ENCODE measurements at places on chromosomes 4 and X.

GRCh38 chr4:92791871-92792440 is 488.2 kb downstream of the GRID2 start:
- DNase-seq: no peak

- no peak for DNase-seq
Observed at GRCh38 chr4:188663369-188663768, 524.1 kb downstream of the TRIML1 start.

- no peak for DNase-seq
Observed at GRCh38 chrX:47360423-47361179, 9.8 kb upstream of the ZNF157 start.

- DNase-seq: no peak
Observed at GRCh38 chr4:128480945-128481344, 193.3 kb upstream of the PGRMC2 start.

DNA sequence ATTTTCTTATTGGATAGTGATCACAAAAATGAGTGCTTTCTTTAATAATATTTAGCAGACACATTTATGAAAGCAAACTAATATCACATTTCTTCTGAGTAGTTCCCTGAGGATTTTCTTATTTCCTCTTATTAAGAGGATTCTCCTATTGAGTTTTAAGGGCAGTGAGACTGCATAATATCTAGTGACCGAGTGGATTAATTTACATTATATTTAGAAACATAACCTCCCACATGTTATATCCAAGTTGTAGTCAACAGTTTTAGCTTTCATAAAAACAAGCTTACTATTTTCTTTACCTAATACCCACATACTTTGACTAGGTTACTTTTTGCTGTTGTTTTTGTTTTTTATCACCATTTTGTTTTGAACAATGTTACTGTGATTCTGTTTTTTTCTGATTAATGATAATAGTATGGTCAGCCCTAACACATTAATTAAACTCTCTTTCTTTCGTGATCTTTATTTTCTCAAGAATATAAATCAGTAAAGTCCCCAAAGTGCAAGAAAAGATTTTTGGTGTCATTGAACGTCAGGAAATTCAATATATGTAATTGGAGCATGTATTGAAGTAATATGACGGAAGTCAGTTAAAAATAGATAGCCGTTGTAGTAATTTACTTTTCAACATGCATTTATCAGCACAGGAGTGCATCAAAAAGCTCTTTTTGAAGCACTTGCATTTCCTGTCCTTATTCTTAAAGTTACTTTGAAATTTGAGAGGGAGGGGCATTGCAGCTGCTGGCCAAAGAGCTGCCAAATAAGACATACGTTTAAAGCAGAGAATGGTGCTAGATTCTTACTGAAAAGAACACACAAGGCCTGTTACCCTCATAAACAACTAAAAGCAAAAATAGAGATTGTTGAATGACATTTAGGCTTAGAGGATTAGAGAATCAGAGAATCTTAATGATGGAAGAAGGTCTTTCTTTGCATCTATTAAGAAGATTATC is 25.2 kb downstream of the DDIT4L start:
- no peak for DNase-seq

- DNase-seq: peak; percentile 41
Observed at GRCh38 chrX:74293343-74293946, 10.5 kb upstream of the ZCCHC13 start.

GRCh38 chr4:41507291-41507947 is 30.5 kb upstream of the LIMCH1 start:
- no peak for DNase-seq

GRCh38 chrX:12988797-12989196 is 13.9 kb downstream of the TMSB4X start:
- no peak for DNase-seq

DNA sequence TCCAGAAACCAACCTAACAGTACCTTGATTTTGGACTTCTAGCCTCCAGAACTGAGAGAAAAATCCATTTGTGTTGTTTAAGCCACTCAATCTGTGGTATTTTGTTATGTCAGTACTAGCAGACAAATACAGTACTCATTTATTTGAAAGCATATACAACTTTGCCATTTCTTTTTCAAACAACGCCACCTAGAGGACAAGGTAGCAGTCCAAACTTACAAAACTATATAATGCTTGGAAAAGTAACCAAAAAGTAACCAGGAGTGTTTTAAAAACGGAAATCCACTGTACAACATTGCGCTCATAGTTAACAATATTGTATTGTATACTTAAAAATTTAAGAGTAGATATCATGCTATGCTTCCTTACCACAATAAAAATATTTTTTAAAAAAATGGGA is 37.0 kb upstream of the FGF13 start:
- no peak for DNase-seq

- DNase-seq: no peak
Observed at GRCh38 chr4:39157520-39157919, 24.8 kb upstream of the WDR19 start.

GRCh38 chrX:73213734-73214425 is 771 bp downstream of the NAP1L2 start:
- DNase-seq: no peak

DNA sequence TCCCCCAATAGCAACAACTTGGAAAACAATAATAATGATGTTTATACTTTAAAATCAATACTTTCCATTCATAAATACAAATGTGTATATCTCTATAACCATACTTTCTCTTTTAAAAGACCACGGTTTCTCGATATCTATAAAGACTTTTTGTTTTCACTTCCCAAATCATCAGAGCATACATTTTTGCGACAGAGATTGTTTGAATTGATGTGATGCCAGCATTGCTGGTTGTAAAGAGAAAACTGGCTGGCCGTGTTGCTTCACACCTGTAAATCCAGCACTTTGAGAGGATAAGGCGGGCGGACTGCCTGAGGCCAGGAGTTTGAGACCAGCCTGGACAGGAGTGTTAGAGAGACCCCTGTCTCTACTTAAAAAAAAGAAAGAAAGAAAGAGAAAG is 77.6 kb upstream of the ZNF518B start:
- DNase-seq: no peak

DNA sequence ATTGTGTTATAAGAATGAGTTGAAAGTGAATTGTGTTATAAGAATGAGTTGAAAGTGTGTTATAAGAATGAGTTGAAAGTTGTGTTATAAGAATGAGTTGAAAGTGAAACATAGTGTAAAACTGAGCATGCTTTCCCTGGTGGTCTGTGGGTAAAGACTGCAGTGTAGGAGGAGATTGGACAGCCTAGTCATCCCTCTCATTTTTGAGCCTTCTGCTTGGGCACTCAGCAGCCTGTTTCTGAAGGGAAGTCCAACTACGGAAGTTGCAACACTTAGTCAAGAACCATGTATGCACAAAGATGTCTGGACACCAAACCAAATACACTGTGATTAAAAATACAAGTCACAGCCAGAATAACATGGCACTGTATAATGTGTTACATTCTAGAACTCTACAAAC is 72.6 kb downstream of the ANK2 start:
- no peak for DNase-seq

DNA sequence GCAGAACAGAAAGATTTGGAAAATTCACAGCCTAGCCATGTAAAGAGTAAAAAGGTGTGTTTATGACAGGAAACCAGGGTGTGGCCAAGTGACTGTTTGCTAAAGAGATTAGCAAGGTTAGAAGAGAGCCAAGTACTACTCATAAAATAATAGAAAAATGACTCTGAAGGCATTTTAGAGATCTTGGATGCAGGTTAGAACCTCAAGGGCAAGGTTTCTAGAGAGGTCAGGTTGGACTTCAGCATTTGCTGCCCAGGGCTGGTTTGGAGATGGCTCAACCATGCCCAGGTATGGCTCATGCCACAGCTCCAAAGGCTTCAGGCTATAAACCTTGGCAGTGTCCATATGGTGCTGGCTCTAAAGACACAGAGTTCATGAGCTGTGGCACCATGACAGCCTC is 40.6 kb upstream of the ADGRA3 start:
- no peak for DNase-seq

DNA sequence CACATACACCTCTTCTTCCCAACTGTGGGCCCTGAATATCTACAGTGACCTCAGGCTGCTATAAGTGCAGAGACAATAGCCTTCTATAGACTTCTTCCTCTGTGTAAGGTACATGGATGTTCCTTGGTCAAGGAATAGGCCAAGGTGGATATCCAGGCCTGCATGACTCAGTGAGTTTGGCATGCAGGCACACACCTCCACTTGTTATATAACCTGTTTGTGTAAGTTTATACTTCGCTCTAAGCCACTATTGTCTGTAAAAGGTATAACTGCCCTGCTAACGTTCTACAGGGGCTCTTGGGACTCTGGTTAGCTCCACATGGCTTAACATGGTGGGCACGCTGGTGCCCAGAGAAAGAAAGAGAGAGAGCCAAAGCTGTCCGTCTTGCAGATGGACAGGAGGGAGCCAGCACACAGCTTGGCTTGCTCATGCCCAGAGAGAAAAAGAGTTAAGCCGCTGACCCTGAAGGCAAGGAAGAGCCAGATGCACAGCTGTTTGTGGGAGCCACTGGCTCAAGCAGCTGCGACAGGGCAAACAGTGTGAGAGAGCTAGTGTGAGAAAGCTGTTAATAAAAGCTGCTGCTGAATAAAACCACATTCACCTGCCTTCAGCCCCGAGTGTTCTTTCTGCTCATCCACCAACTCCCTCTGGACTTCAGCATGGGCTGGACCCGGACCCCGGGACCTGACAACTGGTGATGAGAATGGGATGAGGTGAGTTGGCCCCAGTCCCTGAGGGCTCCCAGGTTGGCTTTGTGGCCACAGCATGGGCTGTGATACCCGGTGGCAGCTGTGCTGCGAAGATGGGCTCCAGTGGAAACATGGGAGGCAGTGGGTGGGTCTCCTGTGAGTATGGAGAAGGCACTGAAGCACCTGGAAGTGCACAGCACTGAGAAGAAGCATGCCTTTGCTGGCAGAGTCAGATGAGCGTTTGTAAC is 44.5 kb upstream of the ZBTB33 start:
- no peak for DNase-seq

GRCh38 chr4:78735697-78736096 is 40.5 kb upstream of the BMP2K start:
- no peak for DNase-seq

DNA sequence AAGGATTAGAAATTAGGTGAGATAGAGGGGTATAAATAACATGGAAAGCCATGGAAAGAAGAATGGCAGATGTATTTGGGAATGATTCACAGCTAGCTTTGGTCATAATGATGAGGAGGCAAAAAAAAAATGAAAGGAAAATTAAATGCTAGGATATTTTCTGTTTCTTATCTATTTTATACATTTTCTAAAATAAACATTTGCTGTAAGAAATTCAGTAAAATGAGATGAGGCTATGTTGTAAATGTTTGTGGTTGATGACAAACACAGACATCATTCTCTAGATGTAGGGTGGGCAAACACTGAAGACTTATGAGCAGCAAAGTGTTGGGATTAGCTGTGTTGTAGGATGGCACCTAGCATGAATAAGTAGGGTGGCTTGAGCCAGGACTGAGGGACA is 407.1 kb downstream of the IL15 start:
- no peak for DNase-seq

DNA sequence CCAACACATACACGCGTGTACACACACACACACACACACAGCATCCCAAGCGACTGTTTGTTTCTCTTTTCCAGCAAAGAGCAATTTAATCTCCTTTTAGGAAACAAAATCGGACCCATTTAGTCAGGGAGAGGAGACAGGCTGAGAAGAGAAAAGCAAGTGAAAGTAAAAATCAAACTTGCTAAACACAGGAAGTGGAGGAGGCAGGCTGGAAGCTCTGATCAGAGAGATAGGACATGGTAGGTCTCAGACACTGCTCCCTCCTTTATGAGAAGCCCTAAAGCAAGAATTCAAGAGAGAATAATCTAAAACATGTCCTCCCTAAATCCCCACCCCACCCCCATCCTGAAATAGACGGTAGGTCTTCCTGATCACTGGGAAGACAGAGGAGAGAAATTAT is 62.3 kb downstream of the GPC3 start:
- DNase-seq: no peak

DNA sequence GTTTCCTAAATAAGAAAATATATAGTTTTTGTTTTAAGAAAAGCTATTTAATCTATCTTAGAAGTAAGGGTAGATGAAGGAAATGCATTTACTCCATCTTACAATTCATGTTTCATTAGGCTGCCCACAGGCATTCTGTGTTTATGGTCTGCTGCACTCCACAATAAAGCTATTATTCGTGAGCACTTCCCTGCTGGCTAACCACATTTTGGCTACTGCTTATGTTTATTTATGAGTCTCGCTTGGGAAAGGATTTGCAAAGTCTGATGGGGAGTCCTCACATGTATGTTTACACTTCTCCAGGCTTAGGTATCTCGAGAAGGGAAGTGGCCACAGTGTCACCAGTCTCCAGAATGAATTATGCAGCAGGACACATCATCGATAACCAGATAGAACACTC is 260.8 kb upstream of the VCX start:
- DNase-seq: no peak

DNA sequence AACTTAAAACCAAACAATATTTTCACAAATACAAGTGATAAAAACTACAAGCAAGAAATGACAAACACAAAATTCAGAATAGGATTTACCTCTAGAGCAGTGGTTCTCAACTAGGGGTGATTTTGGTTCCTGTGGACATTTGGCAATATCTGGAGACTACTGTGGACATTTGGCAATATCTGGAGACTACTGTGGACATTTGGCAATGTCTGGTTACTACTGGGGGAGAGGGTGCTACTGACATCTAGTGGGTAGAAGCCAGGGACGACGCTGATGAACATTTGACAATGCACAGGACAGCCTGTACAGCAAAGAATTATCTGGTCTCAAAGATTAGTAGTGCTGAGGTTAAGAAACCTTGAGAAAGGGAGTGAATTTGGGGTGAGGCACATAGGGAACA is 169.8 kb downstream of the CLCN4 start:
- DNase-seq: no peak

DNA sequence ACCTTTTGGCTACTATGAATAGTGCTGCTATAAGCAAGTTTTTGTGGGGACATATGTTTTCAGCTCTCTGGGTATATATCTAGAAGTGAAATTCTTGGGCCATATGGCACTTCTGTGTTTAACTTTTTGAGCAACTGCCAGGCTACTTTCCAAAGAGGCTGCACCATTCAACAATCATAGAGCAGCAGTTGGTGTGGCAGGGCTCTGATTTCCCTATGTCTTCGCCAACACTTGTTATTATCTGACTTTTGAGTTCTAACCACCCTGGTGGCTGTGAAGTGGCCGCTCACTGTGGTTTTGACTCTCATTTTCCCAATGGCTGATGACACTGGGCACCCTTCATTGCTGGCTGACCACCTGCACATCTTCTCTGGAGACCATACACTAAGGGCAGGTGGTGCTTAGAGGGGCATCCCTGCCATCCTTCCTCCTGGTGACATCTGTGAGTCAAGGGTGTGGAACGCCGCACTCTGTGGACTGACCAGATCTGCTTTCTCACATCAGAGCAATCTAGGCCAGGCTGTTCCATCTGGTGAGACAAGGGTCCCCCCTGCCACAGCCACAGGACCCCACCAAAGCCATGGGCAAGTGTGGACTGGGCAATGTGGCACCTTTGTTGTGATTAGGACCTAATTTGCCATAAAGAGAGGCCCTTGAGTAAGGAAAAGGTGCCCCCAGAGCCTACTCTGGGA is 49.6 kb downstream of the ZFYVE28 start:
- no peak for DNase-seq
